ENCODE measurements at places on chromosomes 7 and 10.

- DNase-seq: no peak
These were observed 448.5 kb upstream of the MKI67 start for GRCh38 chr10:128574581-128575210.

DNA sequence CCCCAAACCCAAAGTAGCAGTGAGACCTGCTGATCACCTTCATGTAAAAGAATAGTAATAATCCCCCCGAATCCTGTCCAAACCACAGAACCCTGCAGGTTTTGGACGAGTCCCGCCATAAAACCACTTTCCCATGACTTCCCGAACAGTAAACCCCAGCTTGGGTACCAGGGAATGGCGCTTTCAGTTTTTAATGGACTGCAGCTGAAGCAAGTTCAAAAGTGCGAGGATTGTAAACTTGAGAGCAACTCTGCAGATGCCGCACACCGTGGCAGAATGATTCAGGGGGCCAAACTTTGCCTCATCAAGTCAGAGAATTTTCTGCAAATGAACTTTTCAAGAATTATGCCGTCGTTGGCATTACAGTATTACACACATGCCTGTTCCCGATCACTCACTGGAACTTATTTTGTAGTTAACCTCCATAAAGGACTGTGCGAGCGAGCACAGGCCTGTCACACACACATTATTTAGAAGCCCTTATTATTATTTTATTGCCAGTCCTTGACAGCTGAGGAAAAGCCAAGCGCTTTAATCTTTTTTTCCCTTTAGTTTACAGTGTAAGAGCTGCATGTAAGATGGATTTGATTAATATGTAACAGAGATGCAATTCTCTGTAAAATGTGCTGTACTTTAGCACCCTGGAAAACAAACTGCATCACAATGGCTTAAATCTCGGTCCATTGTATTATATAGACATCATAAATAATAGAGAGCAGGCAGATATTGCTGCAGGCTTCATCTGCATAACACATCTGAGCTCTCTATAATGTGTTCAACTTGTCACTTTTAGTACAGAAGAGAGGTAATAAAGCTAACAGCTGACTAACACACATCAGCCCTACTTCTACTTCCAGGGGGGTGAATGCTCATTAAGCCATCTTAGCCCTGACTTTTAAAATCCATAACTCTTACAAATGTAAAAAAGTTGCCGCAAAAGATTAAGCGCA lies 493.5 kb upstream of the GALNT17 start:
- DNase-seq: no peak

- peak; percentile 84 for DNase-seq
These were observed 135.5 kb upstream of the FRMD4A start for GRCh38 chr10:14466257-14466656.

GRCh38 chr7:128842674-128843641 lies 12.8 kb downstream of the FLNC start:
- DNase-seq: peak; percentile 87

- DNase-seq: no peak
These were observed 49.6 kb downstream of the ARID5B start for GRCh38 chr10:61951144-61951483.

Data from DMS53 (cell line).